ENCODE measurements at places on chromosomes 16 and 17.

GRCh38 chr17:65712383-65713267, 151.2 kb upstream of the AXIN2 start:
- DNase-seq = no peak

DNA sequence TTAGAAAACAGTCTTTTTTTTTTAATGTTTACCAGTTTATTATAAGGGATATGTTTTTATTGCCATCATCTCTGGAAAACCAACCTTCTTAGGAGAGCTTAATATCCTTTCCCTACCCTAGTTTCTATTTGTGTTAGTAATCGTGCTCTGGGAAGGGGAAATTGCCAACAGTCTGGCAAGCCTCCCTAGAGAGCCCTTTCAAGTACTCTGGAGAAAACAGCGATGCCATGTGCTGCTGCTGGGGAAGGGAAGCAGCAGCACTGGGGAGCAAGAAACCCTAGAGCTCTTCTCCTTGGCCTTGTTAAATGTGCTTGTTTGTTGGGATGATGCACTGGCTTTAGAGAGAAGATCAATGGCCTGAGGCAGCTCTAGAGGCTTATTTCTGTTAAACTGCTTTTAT, 10.3 kb downstream of the RETREG3 start:
- DNase-seq = no peak

- DNase-seq = no peak
These were observed 1.7 kb upstream of the MRM1 start for GRCh38 chr17:36599546-36600250.

- peak; percentile 67 for DNase-seq
These were observed 32.6 kb downstream of the TMEM100 start for GRCh38 chr17:55690105-55690508.

DNA sequence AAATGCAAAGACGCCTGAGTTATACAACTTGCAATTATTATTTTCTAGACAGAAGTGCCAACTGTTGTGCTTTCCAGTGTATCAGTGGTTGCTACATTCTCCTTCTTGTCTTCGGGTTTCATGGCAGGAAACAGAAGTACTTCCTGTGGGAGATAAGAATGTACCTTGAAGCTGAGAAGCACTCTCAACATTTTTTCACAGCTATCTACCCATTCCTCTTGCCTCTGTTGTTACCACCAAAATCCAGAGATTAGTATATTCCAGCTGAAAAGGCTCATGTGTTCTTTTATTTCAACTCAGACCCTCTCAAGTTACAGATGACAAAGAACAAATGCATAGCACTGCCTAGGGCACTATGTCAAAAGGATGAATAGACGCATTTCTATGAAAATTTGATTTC, 4.8 kb upstream of the ADAT1 start:
- DNase-seq = no peak

DNA sequence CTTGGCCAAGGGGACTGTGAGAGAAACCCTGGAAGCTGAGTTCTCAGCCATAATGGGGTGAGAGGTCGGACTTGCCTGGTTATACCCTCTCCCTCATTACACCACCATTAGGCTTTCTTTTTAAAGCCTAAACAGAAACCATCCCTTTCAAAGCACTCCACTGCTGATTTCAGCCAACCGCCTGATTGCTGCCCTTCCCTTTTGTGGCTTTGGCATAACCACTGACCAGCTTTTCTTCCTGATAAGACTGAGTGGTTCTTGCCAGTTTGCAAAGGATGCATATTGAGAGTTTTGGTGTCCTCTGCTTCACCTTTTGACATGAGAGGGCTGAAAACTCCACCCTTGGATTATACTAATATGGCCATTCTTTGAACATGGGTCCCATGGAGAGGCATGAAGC, 308.2 kb upstream of the GOT2 start:
- no peak for DNase-seq

DNA sequence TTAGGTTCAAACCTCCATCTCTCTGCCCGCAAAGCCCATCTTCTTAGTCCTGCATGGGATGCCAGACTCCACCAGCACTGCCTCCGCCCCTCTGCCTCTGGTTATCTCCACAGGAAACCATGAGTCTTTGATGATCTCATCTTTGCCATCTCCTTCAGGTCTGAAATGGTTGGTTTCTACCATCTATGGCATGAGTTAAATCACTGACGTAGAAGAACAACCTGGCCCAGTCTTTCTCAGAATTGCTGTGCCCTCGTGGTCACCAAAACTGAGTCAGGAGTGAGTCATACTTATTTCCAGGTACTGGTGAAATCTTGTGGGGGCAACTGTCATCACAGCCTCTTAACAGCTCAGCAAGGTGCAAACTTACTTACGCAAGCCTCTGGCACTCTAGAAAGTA, 468.7 kb upstream of the C16orf82 start:
- DNase-seq = no peak

GRCh38 chr16:86220561-86220960, 289.8 kb upstream of the FOXF1 start:
- DNase-seq = no peak

DNA sequence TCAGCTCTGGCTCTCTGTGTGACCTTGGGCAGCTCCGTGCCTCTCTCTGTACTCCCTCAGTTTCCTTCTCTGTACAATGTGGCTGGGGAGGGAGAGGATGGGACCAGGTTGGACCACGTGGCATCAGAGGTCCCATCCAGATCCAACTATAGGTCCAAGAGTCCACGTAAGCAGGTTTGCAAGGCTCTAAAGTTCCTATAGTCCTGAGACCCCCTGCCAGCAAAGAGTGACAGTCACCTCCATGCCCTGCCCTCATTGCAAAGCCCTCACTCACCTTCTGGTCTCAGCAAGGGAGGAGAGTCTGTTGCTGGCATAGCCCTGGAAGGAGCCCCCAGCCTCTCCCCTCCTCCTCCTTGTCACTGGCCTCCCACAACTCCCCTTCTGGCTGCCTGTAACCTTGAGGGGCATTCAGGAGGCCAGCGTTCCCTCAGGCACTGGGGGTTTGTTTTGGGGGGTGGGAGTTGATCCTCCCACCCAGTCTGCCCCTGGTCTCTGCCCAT, 6.1 kb upstream of the DRC7 start:
- DNase-seq = no peak

DNA sequence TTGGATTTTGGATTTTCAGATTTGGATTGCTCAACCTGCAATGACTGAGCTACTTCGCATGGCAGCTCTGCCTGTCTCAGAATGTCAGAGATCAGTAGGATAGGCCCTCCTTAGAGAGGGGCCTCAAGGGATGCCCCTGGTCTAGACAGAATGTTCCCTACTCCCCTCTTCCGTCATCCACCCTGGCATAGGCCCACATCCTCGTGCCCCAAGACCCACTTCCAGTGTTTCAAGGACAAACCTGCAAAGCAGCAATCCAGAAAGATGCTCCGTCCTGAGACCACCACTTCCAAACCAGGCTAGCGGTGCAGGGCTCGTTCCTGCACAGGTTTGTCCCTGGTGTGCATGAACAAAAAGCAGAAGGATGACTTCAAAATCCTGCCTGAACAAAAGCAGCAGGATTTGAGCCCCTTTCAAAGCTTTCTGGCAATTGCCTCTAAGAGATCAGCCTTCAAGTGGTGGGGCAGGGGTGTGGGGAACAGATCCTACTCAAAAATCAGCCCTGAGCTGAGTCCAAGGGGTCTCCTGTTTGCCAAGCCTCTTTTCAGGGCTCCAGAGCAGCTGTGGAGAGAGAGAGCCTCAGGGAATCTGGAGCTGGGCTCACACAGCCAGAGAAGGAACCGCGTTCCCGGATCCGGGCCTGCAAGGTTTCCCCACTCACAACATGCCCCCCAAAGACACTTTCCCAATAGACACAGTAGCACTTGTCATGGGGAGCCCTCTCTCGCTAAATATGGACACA, 121.1 kb downstream of the SOCS1 start:
- DNase-seq = no peak

DNA sequence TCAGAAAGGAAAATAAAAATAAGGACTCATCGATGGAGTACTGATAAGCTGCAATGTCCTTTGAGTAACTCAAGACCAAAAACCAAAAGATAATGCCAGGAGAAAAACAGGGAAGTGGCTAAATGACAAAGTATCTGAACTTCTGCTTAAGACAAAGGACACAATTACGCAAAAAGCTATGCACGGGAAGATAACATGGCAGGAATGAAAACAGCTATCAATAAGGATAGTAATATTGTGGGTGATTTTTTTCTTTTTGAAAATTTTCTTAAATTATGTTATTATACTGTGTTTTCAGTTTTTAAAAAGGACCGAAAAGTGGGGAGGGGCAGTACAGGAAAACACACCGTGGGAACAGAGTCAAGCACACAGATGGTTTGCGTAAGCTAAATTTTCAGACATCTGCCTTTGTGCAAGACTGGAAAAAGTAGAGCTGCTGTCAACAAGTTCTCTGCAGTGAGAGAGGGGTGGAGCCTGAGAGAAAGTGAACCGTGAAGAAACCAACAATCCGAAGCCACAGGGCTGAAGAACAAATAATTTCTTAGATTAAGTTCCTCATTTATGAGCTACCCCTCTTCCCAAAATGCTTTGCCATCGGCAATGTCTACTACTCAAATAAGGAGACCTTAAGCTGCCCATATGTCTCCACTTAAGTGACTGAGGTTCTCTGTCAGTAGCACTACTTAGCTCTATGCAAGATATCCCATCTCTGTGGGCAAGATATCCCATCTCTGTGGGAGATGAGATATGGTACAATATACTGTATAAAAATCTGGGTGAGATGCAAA, 99.9 kb upstream of the CORO6 start:
- peak; percentile 66 for DNase-seq

DNA sequence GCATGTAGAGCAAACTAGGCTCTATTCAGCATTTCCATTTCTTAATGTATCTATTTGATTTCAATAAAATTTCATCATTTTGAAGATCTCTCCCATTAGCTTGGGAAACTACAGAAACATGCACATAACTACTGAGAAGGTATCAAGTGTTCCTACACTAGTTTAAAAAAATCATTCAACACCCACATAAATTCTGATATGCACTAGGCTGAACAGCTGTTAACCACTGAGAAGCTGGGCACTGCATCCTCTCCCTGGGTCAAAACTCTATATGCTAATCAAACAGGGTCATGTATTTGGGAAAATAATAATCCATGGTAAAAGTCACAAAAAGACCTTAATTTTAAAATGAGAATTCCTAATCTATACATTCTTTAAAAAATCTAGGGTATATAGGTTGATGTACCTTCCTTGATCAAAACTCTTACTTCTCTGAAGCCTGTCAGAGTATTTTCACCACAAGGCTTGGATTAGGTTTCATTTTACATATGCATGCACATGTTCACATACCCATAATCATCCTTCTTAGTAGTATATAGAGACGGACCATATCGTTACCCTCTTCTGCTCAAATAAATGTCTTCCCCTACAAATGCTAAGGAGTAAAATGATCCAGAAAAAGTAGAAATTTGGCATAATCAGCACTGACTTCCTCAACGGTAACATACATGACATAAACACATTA, 57.2 kb downstream of the KANSL1 start:
- no peak for DNase-seq

- DNase-seq = no peak
These were observed 27.8 kb upstream of the INTS2 start for GRCh38 chr17:61955619-61956018.

- no peak for DNase-seq
These were observed 7.6 kb downstream of the RAB40B start for GRCh38 chr17:82690786-82691489.

GRCh38 chr17:33375103-33375502, 82.0 kb upstream of the ASIC2 start:
- no peak for DNase-seq

DNA sequence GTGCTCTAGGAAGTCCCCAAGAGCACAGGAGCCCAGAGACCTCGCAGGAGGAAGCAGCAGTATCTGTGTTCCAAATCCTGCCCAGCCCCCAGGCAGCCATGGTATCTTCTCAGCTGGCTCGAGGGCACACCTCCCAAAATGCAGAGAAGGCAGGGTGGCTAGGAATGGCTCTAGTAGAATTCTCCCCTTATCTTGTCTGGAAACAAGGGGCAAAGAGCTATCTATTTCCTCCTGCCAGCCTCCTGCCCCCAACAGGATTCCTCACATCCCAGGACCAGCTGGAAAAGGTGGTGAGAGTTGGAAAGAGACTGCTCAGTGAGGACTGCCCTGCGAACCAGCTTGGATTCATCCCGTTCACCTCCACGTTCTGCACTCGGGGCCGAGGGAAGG, 8.6 kb upstream of the TSPOAP1 start:
- no peak for DNase-seq

- DNase-seq = no peak
These were observed 67.5 kb downstream of the MARF1 start for GRCh38 chr16:15575293-15576049.

- no peak for DNase-seq
These were observed 7.3 kb downstream of the NT5C start for GRCh38 chr17:75124041-75124818.

GRCh38 chr17:4241535-4241934, 22.2 kb downstream of the ANKFY1 start:
- DNase-seq = no peak

DNA sequence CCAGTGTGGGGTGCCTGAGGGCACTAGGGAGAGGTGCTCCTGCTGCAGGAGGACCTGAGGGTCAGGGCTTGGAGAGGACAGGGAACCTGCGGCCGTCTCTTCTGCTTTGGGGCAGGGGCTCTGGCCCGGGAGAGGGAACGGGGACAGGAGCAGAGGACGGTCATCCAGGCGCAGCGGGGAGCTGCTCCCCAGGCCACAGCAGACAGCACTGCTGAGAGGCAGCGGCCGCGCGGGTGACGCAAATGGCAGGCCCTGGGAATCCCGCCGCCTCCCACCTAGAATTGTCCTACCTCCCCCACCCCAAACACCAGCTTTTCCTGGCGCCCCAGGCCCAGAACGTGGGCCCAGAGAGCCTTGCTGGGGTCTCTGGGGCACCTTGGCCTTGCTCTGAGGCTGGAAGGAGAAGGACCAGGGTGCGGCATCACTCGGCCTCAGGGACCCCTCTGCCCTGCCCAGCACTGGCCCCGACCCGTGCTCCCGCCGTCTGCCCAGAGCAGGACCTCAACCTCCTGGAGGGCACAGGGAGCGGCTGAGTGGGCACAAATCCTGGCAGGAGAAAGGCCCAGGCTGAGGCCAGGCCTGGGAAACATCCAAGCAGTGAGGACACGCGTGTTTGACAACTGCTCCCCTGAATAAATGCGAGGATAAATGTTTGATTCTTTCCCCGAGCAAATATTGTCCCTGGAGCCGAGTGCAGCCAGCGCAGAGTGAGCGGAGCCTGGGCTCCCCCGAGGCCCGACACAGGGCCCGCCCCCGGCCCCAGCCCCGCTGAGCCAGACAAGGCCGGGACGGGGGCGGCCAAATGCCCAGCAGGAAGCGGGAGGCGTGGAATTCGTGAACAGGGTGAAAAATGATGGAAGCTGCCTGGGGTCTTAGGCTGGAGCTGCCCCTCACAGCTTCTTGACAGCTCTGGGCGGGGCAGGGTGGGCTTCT, 8.5 kb downstream of the SSTR5 start:
- peak; percentile 39 for DNase-seq
